Anterior cingulate cortex (tissue), 58 donors: ENCODE measurements at places on chromosomes 1 and 21.

GRCh38 chr1:6397844-6398441 lies 4.4 kb upstream of the ACOT7 start:
- DNase-seq = no peak

GRCh38 chr1:212504171-212504803 lies 71.6 kb downstream of the NENF start:
- no peak for DNase-seq

DNA sequence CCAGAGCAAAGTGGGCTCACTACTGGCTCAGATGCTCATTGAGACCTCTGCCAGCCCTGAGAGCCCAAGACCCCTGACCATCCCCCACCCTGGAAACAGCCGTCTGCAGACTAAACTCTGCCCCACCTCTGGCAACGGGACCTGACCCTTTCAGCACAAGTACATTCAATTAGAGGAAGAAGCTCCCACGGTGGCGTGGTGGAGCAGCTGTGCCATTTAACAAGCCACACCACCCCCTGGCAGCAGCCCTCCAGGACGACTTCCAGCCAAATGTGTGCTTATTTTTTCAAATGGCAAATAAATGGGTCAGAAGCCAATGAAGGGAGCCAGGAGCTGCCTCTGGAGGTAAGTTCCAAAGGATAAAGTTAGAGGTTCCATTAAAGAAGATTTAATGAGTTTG lies 226.7 kb downstream of the NPHP4 start:
- no peak for DNase-seq

DNA sequence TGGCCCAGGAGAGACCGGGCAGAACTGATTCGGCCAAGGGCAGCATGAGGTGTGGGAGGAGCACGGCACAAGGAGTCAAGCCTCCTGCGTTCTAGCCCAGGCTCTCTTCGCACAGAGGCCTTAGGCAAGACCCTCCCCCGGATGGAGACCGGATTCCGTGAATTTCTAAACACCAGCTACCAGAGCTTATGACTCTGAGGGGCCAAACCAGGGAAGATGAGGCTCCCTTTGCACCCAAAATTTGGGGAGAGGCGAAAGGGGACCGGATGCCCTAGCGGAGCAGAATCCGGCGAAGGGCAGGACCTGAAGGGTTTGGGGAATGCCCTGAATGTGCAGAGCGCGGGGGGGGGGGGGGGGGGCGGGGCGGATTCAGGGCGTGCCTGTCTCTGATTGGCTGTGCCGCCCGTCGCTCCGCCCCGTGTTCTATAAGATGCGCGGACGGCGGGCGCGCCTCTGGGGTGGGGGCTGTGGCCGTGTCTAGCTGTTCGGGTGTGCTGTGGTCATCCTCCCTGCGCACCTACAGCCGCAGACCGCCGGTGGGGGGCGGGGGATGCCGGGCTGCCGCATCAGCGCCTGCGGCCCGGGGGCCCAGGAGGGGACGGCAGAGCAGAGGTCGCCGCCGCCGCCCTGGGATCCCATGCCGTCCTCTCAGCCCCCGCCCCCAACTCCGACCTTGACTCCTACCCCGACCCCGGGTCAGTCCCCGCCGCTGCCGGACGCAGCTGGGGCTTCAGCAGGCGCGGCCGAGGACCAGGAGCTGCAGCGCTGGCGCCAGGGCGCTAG lies at the start of gene TRNP1:
Gene TRNP1, plus strand, starts transcription at position 456 of the 783 bp plus-strand sequence. Its CDS starts 95 bp downstream, at position 551.
- peak; percentile 77 for DNase-seq

DNA sequence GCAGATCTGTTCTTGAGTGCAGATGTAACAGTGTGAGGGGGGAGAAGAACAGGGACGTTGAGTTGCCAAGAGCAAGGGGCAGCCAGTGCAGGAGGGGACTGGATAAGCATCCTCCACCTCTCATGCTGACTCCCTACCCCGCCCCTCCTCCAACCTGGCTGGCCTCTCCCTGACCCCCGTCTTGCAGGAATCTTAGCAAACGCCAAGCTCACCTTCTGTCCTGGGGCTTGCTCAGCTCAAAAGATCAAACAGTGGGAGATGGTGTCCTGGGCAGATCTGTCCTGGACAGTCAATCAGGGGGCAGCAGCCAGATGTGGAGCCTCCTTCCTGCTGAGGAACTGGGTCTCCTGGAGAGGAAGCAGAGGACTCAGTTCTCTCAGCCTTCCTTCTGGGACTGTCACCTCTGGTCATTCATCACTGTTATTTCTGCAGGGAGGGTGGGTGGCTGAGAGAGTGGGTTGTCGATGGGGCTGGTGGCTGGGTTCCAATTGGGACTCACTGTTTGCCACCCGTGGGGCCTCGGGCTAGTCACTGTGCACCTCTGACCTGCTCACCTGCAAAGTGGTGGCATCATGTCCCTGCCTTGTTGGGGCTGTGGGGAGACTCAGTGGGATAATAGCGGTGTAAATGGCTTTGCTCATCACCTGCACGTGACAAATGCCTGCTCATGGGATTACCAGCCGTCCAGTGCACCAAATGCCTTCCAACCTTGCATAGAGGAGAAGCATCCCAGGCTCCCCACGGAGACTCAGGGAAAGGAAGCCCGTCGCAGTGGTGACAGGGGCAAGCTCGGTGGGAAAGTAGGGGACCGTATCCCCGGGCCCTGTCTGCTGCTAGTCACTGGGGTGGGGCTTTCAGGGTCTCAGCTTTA lies 154.4 kb downstream of the PTPRU start:
- DNase-seq = no peak

GRCh38 chr1:94399453-94399852 lies 18.7 kb upstream of the ABCD3 start:
- DNase-seq = no peak

GRCh38 chr1:23533246-23534023 lies 2.4 kb upstream of the E2F2 start:
- DNase-seq = no peak
